ENCODE measurements at places on chromosomes 2 and 18.
A peak's percentile ranks its signal among the peaks of the same experiment; 100 is the strongest.

DNA sequence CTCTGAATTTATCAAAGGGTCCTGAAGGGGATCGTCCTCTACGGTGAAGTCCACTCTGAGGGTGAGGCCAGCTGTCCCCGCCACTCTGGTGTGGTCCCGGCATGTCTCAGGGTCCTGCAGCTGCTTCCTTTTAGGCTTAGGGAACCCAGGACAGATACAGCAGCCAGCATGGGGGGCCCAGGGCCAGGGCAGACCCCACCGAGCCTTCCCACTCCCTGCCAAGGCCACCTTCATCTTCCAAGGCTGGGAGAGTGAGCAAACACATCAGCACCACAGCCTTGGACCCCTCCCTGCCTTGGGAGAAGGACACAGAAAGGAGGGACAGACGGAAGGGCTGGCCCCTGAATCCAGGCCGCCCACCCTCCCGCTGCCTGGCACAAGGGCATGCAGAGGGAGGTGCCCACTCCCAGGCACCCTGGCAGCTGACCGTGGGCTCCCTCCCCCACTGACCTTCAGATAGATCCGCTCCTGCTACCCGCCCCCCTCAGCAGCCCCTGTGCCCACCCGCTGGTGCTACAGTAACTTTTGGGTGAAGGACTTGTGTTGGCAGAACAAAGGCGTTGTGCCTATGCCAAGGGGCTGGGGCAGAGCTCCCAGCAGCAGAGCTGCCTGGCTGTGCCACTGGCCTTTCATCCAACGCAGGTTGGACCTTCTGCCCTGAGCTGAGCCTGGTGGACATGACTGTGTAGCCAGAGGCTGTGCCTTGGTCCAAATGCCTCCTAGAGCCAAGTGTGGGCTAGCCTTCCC lies 7.6 kb downstream of the CYP26B1 start:
- DNase-seq: no peak

- no peak for DNase-seq
These were observed 17.3 kb upstream of the MALT1 start for GRCh38 chr18:58653814-58654509.

- DNase-seq: no peak
These were observed 404.8 kb downstream of the LNPK start for GRCh38 chr2:175597286-175597685.

DNA sequence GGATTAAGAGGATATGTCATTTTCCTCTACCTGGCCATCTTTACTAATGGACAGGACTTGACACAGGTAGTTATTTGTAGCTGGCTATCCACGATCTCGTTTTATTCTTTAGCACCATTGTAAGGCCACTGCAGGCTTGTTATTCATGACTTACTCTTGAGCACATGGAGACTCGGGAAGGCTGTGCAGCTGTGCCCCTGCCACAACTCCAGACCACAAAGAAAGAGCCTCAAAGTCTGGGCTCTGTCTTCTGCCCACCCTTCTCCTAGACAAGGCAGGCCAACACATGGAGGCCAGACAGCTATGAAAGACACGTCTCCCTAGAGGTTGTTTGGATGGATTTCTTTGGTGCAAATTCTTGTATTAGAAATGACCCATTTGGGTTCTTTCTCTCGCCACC lies 133.8 kb downstream of the NAPG start:
- no peak for DNase-seq

- DNase-seq: no peak
These were observed 16.2 kb downstream of the ARHGAP25 start for GRCh38 chr2:68750592-68751396.

- DNase-seq: no peak
These were observed 25.4 kb downstream of the PDCL3 start for GRCh38 chr2:100588071-100588786.

DNA sequence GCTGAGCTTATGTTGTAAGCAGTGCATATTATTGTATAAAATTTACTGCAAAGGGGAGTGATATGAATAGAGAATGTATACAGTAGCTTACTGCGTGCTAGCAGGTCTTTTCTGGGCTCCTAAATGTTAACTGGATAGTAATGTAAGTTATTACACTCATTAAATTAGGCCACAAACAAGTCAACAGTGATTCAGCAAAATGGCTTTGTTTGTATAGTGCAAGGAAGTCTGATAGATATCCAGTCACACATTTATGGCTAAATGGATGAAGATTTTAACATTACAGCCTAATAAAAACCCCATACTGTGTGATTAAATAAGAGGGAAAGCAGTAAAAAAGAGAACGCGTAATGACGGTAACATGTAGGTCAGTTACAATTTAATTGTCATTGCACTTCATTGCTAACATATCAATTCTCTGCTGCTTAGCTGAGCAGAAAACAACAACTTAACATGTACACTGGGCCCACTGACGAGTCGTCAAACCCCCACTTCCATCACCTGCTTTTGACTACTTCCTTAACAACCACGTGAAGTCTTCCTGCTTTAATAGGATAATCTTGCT lies 665.0 kb upstream of the FANCL start:
- DNase-seq: no peak

- no peak for DNase-seq
These were observed 74.5 kb downstream of the SPATS2L start for GRCh38 chr2:200380833-200381542.

- no peak for DNase-seq
These were observed 154.9 kb downstream of the CTIF start for GRCh38 chr18:48693625-48694262.

DNA sequence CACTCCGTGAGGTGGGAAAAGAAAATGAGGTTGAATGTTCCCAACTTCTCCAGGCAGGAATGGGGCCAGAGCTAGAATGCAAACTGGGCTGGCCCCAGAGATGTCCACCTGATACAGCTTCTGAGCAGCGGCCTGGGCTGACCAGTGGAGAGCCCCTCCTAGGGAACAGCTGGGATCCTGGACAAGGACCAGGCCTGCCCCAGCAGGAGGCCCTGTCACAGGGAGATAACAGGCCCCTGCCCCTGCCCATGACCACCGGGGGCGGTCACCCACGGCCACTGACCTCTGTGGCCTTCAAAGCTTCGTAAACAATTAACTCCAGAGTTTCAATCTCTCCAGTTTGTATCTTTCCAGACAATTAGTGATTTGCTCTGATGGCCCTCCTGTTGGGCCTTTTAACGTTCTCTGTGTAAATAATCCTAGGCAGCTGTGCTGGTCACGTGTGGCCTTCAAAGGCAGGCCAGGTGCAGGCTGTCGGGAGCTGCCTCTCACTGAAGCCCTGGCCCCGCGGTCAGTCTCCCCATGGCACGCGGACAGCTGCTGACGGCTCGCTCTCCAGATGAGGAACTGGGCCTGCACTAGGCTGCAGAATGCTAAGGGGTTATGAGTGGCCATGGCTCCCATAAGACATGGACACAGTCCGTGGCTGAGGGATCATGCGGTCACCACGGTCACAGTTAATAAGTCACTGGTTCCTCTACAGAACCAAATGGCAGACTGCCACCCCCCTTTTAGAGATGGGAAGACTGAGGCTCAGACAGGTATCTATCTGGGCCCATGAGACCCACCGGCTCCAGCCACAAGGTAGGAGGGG lies 9.2 kb downstream of the HS6ST1 start:
- DNase-seq: no peak

- no peak for DNase-seq
These were observed 485.7 kb downstream of the THSD7B start for GRCh38 chr2:137251045-137251444.

DNA sequence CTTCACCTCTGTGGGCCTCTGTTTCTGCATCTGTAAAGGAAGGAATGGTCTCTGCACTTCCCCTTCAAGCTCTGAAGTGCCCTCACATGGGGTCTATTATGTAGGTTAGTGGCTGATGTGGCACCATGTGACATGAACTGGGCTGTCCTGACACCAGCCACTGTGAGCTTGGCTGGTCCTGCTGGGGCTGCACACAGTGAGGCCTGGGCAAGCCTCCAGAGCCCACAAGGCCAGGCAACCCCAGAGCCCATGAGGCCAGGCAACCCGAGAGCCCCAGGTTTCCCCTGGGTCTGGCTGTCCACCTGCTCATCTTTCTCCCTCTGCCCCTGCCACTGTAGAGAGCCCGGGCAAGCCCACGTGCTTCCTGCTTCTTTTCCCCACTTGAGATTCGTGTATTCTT lies 150.1 kb upstream of the SMAD2 start:
- no peak for DNase-seq

- no peak for DNase-seq
These were observed 133.1 kb downstream of the NCKAP5 start for GRCh38 chr2:133434959-133435668.

- DNase-seq: no peak
These were observed 849.4 kb downstream of the SLC4A3 start for GRCh38 chr2:220476877-220477276.

DNA sequence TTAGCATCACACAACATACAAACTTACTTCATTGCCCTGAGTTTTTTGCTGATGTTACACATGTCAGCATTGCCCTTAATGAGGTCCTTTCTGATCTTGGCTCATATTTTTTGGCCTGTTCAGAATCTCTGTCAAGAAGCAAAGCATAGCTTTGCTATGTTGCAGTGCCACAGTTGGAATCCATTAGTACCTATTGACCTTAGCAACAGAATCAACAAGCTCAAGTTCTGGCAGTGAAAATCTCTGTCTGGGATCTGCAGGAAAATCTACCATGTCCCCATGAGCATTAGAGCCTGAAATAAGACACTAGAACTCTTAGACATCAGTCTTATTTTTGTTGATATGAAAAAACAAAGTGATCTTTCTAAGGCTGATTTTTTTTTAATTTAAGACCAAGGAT lies 105.6 kb upstream of the FHL2 start:
- DNase-seq: no peak

- DNase-seq: no peak
These were observed 124.1 kb upstream of the MYCN start for GRCh38 chr2:15816226-15816625.

- DNase-seq: no peak
These were observed 274.1 kb downstream of the AFF3 start for GRCh38 chr2:99868260-99868659.

DNA sequence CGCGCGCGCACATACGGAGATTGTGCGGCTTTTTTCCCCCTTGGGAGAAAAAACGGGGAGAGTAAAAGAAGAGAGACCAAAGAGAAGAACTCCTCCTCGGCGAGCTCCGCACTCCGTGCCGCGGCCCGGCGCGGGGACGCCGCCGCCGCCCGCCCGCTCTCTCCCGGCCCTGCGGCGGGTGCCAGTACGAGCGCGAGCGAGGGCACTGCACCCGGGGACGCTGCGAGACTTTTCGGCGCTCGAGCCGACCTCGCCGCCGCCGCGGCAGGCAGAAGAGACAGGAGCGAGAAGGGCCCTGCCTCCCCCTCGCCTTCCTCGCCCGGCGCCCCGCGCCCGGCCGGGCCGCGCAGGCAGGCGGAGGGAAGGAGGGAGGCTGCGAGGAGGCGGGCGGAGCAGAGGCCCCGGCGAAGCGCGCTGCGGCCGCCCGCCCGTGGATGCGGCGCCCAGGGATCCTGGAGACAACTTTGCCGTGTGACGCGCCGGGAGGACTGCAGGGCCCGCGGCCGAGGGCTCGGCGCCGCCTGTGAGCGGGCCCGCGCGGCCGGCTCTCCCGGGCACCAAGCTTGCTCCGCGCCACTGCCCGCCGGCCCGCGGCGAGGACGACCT lies 857 bp upstream of the INHBB start:
- DNase-seq: peak; percentile 20

DNA sequence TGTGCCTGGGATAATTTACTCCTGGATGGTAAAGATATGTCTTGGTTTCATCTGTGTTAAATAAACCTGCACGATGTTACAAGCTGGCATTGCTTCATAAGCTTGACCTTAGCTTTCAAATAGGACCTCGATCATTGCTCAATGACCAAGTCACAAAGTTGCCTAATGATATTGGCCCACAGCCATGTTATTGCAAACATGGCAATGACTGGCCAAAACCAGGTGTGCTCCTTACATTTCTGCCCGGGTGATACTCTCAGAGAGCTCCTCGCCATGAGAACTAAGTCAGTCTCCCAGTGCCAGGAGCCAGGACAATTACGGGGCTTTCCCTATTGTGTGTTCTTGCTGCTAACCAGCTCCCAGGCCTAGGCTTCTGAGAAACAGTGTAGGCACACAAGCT lies 72.5 kb upstream of the CYP1B1 start:
- DNase-seq: no peak

DNA sequence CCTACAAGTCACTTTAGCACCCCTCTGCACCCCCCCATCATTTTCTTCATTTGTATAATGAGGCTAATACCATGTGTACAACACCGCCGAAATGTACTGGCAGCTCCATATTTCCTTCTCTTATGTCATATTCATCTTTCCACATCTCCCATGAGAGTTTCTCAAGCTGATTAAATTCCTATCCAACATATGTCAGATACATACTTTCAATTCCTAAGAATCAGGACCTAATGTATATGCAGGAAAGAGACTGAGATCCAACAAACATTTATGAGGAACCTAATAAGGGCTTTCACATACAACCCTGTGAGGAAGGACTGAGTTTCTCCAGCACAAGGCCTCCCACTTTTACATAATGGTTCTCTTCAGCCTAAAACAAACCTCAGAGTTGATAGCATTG lies 41.9 kb downstream of the PRKD3 start:
- no peak for DNase-seq

DNA sequence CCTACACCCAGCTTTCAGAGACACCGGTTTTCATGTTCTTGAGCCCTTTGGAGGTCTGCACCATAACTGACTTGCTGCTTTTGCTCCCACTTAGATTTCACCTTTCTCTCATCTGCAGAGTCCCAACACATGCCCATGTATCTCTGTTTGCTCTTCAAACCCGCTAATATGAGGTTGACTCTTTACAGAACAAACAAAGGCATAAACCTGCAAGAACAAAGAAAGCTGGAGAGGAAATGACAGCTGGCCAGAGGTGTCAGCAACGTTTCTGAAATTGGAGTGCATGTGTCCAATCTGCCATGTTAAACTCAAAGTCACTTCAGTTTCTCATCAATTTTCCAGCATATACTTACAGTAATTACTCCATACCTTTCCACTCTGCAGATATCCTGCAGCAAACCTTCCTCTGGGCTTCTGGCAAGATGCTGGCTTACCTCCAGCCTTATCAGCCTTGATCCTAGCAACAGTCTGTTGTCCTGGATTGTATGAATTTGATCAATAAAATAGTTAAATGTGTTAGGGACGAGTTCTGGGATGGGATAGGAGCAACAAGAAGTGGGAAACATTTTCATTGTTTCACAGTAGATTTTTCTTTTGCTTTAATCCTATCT lies 157.4 kb downstream of the FHOD3 start:
- DNase-seq: no peak

GRCh38 chr2:55949211-55949610 lies 25.6 kb upstream of the EFEMP1 start:
- DNase-seq: no peak

DNA sequence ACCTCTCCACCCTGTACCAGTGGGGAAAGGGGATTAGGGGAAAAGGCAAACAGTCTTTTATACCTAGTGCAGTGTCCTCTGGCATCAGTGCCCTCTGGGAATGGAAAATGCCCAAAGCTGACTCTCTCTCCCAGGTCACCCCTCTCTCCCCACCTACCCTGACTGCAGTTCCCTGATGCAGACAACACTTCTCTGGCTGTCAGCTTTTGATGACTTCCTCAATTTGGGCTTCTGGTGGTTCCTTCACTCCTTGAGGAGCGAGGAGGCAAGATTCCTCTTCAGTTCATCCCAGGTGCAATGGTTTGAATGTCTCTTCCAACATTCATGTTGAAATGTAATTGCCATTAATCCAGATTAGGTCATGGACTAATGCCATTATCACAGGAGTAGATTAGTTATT lies 19.7 kb upstream of the PPM1B start:
- DNase-seq: no peak

- DNase-seq: no peak
These were observed 146.8 kb upstream of the PID1 start for GRCh38 chr2:229417916-229418315.

Data from stimulated activated CD4-positive, alpha-beta T cell treated with anti-CD3 and anti-CD28 coated beads, Interleukin-15, amount 100 ng/mL, for 1 hour (primary cell).